ENCODE measurements at places on chromosomes 2 and 18. TPM values are rescaled to one million over a fixed set of nuclear protein-coding genes. Genes with fewer than 3 reads are reported as not detected.

Gene SPATA3
- not detected for polyA plus RNA-seq

Gene LNPK
- polyA plus RNA-seq, result 21.3 TPM

Gene SCN2A
- not detected for polyA plus RNA-seq

DNA sequence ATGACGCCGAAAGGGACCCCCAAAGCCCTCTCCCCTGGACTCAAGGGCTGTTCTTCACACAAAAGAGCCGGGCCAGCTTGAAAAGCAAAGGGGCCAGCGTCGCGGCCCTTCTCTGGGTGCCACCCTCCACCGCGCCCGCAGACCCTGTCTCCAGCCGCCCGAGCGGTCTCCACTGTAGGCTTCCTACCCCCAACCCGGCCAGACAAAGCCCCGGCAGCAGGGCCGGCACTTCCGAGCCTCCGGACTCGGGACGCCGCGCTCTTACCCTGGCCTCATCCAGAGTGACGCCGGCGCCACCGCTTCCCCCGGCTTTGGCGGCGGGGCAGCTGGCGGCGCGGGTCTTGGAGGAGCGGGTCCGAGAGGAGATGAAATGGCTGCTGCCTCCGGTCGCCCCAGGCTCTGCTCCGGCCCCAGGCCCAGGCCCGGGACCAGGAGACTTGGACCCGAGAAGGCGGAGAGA lies 603 bp downstream of the ATAD2B start:
- no peak for DNase-seq

DNA sequence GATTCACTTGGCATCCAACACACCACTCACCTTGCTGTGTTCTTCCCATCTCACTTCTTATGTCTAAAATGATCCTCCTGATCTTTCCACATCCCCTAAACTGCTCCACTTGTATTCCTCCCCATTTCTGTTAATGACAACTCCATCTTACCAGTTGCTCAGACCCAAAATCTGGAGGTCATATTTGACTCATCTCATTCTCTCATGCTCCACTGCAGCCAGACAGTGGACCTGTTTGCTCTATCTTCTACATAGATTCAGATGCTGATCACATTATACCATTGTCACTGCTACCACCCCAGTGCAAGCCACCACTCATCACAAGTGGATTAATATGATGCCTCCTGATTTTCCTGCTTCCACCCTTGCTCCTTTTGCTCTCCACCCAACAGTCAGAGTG lies 7.9 kb upstream of the NABP1 start:
- no peak for DNase-seq
